Right atrium auricular region (tissue), 2 donors: ENCODE measurements at places on chromosomes 2 and 18. TPM values are rescaled to one million over a fixed set of nuclear protein-coding genes. Genes with fewer than 3 reads are reported as not detected.

The MEP1B gene
- total RNA-seq, result not detected

The POTEI gene
- not detected for total RNA-seq

The PMAIP1 gene
- 0.75 TPM for total RNA-seq

The TBC1D8 gene
- 50.3 TPM for total RNA-seq

The WDR7 gene
- 24.0 TPM for total RNA-seq

The ABCB6 gene
- total RNA-seq, result 9.3 TPM

The LOXHD1 gene
- total RNA-seq, result not detected

The C2orf80 gene
- not detected for total RNA-seq

DNA sequence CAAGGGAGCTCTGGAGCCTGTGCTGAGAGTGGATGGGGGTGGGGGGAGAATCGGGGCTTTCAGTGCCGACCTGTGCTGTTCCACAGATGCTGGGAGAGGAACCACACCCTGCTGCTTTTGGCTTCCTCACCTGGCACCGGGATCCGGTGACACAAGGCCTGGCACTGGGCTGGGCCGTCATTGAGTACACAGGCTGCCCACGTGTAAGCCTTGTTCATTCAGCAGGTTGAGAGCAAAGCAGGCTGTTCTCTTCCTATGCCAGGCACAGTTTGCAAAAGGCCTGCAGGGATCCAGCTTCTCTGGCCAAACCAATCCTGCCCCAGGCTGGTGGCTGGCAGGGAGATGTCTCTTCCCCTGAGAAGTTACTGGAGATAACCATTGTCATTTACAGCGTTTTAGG, 17.1 kb downstream of the TRIB2 start:
- peak; percentile 74 for DNase-seq

DNA sequence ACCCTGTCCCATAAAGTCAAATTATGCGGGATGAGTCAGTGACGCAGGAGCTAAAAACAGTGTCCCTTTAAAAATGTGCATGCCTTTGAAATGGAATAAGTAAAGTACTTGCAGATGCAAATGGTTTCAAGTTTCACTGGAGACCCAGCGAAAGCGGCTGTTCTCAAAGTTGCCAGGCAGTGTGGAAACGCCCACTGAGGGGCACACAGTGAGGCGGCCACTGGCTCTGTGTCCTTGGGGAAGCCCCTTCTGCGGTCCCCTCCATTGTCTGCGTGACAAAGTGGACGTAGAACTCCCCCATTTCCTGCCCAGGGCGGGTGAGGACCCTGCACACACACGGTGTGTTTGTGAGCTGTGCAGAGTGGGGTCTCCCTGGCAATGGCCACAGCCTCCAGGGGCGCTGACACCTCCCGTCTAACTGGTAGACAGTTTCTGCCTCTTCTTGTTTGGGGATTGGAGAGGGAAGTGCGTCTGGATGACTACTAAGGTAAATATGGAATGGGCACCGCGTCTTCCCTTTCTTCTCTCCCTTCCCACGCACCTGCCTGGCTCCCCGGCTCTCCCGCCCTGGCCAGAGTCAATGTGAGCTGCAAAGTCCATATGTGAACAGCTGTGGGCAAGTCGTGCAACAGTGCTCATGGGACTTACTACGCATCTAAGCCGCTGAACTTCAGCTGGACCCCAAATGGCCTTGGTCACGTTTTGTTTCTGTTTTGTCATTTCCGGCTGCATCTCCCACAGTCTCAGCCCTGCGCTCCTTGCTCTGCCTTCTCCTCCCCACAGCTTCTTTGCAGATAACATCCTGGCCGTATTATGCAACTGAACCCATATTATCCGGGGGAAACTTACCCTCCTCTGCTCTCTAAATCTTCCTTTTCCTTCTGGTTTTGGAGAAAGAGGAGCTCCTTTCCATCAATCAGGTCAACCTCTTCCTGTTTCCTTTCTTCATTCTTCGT, 33.7 kb upstream of the ZNF516 start:
- DNase-seq, result no peak

DNA sequence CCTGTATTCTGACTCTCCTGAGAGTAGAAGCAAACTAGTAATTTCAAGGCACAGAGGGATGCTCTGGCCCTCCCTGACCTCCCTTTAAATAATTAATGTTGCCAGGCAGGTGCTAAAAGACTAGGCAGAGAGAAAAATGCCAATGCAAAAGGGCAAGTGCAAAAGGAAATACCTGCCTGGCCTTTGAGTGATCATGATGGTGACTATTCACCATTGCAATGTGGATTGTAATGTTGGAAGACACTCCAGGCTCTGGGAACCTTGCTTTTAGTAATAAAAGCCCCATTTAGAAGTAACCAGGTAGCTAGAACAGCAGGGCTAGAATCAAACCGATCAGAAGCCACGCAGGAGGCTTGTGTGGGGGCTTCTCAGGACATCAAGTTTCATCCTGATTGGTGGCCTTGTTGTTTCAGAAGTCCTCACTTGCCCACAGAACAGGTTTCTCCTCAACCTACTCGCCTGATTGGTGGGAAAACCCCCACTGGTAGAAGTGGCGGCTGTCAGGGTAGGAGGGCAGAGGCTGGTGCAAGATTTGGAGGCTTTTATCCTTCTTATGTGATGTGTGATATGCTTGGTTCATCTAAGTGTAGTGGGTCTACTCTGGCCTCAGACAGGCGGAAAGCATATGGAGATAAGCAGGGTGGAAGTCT, 16.0 kb upstream of the CHRNA1 start:
- DNase-seq, result no peak

GRCh38 chr18:24934258-24934932, 417.6 kb downstream of the ZNF521 start:
- no peak for DNase-seq

- DNase-seq, result no peak
Observed at GRCh38 chr2:198534756-198535155, 730.4 kb downstream of the PLCL1 start.

DNA sequence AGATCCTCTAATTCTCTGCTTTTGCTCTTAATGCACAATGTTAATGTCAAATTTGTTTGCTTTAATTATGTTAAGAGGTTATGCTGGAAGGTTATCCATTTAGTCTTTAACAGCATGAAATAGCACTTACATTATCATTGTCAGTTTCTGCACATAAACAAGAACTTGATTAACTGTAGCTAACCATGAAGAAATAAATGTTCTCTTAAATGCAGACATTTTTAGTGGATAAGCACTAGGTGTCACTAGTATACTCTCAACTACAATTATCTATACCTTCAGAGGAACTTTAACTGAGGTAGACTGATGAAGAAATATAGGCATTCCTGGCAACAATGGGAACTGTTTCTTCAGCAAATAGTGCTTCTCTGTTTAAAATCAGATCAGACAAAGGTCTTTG, 178.8 kb upstream of the CHST9 start:
- DNase-seq, result no peak

DNA sequence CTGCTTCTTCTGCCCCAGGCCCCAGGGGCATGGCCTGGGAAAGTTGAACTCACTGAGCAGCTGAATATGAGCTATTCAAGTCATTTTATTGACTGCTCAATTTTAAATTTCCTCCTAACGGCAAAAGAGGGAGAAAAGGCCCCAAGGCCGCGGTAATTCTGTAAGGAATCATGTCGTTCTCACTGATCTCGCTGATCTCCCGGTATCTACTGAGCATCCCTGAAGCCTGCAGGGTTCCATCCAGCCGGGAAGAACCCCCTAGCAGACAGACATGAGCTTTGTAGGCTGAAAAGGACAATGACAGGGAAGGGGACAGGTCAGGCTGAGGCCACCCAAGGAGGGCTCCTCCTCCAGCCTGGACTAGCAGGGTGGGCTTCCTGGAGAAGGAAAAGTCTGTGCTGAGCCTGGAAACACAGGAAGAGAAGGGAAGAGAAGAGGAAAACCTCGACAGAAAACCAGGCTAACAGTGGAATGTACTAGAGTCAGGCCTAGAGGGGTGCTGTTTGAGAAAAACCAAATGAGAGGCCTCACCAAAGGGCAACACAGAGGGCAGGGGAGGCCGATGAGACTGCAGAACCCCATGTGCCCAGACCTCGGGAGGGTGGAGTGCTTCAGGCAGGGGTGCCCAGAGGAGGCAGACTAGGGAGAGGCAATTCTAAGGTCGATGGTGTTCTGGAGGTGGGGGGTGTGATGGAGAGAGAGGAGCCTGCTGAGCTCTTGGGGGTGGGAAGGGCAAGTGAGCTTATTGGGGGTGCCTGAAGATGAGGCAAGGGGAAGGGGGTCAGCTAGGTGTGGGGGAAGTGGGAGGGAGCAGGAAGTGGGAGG, 2.9 kb upstream of the NPPC start:
- DNase-seq, result peak; percentile 44

DNA sequence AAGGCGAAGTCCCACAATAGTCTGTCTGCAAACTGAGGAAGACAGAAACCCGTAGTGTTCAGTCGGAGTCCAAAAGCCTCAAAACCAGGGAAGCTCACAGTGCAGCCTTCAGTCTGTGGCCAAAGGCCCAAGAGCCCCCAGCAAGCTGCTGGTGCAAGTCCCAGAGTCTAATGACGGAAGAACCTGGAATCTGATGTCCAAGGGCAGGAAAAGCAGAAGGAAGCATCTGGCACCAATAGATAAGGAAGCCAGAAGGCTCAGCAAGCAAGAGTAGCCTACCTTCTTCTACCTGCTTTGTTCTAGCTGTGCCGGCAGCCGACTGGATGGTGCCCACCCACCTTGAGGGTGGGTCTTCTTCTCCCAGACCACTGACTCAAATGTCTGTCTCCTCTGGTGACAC, 21.8 kb downstream of the CFAP210 start:
- no peak for DNase-seq

- DNase-seq, result no peak
Observed at GRCh38 chr18:13437796-13438506, 219.4 kb downstream of the LDLRAD4 start.

DNA sequence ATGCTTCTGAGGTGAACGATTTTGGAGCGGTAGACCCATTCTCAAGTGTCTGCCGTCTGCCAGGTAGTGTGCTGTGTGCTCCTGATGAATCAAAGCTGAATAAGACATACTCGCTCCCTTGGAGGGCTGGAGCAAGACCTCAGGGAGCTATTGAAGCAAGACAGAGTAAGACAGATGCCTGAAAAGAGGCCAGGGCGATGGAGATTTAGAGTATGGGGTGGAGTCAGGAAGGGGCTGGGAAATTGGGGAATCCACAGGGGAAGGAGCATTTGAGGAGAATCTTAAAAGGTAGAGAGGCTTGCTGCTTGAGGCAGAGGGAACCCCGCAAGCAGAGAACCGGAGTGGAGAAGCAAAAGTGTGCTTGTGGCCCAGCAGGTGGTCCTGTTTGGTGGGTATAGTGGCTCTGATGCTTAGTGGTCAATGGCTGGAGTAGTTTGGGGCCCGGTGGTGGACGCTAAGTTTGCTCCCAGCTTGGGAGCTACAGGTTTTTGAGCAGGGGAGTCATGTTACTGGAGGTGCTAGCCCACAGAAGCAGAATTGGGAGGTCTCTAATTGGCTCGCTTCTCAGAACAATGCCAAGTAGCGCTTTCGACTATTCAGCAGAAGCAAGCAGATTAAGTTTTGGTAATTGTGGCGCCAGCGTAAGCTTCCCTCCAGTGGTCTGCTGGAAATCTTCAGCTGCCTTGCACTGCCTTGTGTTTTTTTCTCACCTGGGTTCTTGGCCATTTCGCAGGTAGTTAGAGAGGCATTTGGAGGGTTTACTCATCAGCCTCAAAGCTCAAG, 2.0 kb downstream of the CNNM4 start:
- no peak for DNase-seq

GRCh38 chr2:65358678-65359400, 73.6 kb downstream of the SPRED2 start:
- no peak for DNase-seq

- no peak for DNase-seq
Observed at GRCh38 chr2:17162713-17163112, 355.5 kb downstream of the RAD51AP2 start.

GRCh38 chr2:206984206-206984605, 44.9 kb downstream of the CPO start:
- no peak for DNase-seq

DNA sequence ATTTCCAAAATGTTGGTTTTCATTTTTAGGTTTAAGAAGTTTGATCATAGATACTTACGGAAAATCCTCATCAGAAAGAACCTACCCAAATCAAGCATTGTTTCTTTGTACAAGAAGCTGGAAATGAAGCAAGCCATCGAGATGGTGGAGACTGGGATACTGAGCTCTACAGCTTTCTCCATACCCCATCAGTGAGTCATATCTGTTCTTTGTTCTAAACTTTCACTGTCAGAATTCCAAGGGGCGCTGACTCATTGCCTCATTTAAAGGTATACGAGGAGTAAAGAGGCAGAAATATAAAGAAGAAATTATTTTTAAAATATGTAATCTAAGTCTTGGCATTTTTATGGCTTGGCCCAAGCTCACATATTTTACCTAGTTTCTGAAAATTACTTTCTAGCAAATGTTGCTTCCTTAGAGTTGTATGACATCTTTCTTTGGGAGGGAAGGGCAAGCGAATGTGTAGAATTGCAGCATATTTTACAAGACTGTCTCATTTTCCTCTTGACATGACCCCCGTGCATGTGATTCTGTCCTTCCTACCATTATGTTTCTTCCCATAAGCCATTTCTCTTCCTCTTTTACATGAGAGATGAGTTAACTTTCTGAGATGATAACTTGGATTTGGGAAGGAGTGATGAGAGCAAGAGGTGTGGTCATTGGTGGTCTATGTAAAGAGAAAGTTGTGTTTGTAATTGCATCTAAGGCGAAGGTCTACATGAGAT, 41.2 kb downstream of the SLC9A4 start:
- DNase-seq, result no peak

DNA sequence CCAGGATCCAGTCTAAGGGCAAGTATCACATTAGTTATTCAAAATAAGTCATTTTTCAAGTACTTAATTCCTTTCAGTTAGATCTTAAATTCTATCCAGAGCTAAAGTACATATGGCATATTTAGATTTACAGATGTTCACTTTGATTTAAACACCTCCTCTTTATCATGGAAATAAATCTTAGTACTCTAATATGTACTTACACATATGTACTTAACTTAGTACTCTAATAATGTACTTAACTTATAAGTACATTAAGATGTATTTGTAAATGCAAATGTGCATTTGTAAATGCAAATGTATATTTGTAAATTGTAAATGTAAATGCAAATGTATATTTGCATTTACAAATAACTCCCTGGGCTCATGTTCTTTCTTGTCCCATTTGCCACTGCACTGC, 14.6 kb downstream of the PIGN start:
- DNase-seq, result no peak

DNA sequence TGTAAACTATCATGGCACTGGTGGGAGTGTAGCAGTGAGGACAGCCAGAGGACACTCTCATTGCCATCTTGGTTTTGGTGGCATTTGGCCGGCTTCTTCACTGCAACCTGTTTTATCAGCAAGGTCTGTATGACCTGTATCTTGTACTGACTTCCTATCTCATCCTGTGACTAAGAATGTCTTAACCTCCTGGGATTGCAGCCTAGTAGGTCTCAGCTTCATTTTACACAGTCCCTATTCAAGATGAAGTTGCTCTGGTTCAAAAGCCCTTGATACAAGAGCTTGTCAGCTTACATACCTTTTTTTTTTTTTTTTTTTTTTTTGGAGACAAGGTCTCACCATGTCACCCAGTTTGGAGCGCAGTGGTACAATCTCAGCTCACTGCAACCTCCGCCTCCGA, 110.9 kb downstream of the METTL8 start:
- no peak for DNase-seq

- no peak for DNase-seq
Observed at GRCh38 chr2:64105670-64106461, 38.4 kb downstream of the PELI1 start.
